Cerebellum (tissue), 4 donors: ENCODE measurements at places on chromosomes 3 and 15.

- no peak for DNase-seq
Observed at GRCh38 chr3:141148169-141148568, 83.5 kb upstream of the PXYLP1 start.

DNA sequence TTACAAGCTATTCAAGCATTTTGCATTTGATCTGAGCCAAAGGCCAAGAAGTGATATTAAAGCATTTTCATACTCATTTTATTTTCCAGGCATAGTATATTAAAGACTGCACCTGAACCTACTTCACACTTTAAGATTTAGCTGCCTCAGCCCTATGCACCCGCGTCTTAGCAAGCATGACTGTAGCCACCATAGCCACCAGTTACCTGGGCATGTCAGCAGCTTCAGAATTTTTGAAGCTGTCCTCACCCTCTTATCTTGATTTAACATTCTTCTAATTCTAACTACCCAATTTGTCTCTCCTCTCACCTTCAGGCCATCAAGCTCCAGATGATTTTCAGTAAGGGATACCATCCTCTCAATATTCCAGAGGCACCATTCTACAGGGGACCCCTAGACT lies 39.1 kb upstream of the KLHL6 start:
- no peak for DNase-seq

- no peak for DNase-seq
Observed at GRCh38 chr15:39781147-39781966, 1.3 kb downstream of the FSIP1 start.

DNA sequence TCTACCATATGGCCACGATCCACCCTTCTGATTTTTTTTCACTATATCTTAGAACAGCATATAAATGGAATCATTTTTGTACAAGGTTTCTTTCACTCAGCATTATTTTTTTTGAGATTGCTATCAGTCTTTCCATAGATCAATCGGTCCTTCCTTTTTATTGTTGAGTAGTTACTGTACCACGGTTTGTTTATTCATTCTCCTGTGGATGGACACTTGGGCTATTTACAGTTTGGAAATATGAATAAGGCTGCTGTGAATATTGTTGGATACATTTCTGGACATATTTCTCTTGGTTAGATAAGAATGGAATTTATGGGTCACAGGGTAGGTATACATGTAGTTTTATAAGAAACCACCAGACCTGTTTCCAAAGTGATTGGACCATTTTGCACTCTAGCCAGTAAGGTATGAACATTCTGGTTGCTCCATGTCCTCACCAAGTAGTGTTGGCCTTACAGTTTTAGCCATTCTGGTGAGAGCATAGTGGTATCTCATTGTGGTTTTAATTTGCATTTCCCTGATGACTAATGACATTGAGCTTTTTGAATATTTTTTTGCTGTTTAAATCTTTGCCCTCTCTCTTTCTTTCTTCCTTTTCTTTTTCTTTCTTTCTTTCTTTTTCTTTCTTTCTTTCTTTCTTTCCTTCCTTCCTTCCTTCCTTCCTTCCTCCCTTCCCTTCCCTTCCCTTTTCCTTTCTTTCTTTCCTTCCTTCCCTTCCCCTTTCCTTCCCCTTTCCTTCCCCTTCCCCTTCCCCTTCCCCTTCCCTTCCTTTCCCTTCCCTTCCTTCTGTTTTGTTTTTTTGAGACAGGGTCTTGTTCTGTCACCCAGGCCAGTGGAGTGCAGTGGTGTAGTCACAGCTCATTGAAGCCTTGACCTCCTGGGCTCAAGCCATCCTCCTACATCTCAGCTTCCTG lies 49.2 kb downstream of the LRRK1 start:
- DNase-seq: no peak

DNA sequence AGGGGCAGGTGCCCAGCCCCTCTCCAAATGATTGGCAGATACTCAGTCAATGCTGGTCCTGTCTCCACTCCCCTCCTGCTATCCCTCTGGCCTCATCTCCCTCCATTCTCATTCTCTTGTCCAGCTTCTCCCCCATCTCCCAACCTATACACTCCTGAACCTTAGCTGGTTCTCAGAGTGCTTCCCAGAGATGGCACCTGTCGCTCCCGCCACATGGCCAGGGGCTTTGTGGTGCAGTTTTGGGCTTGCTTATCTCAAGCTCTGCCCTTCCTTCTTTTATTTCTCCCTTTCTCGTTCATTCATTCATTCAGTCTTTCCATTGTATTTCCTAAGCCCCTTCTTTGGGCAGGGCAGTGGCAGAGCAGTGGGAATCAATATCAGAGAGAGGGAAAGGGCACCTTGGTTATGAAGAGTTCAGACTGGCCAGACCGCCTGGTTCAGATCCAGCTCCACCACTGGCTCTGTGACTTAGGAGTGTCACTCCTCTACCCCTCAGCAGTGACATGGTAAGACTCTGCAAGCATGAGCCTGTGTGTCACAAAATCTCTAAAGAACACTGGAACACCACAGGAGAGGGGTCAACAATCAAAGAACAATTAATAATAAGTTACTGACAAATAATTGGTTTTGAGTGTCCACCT lies 20.2 kb upstream of the CXCR6 start:
- no peak for DNase-seq
